B cell (primary cell): ENCODE measurements at places on chromosomes 5 and 9. TPM values are rescaled to one million over a fixed set of nuclear protein-coding genes. Genes with fewer than 3 reads are reported as not detected.
A peak's percentile ranks its signal among the peaks of the same experiment; 100 is the strongest.

Gene LRRC14B
- 0.06 and 0.26 TPM in 2 replicates for polyA plus RNA-seq

Gene LCN9
- polyA plus RNA-seq = not detected in 2 replicates

- no peak for DNase-seq
These were observed 223.4 kb upstream of the SLC24A2 start for GRCh38 chr9:20012232-20012631.

- no peak for DNase-seq
These were observed 10.2 kb downstream of the NREP start for GRCh38 chr5:111746791-111747190.

Gene PCDHB10
- polyA plus RNA-seq = not detected in 2 replicates

GRCh38 chr9:36401897-36402480 lies 1.9 kb upstream of the RNF38 start:
- DNase-seq = no peak

Gene IFNK
- polyA plus RNA-seq = not detected in 2 replicates

DNA sequence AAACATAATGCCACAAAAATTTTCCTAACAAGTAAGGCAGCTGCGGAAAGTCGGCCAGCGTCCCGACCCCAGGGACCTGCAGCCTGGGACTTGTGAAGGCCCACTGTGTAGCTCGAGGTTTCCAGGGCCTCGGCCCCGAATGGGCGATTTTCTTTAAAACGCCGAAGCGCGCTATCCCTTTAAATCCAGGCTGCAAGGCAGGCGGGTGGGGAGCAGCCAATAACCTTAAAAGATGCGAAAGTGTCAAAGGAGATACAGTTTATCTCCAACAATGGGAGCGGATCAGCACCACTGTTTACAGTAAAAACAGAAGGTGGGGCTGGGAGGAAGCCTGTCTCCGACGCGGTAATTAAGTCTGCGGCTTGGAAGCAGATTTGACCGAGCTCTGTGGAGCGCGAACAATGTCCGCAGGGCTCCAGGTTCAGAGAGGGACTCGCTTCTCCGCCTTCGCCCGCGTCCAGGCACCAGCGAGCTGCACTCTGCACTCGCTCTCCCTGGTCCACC lies 1.7 kb upstream of the ZSWIM6 start:
- no peak for DNase-seq

- DNase-seq = peak; percentile 2
These were observed 1.3 kb downstream of the TERT start for GRCh38 chr5:1293416-1294205.

Gene SHISAL2B
- not detected in 2 replicates for polyA plus RNA-seq

DNA sequence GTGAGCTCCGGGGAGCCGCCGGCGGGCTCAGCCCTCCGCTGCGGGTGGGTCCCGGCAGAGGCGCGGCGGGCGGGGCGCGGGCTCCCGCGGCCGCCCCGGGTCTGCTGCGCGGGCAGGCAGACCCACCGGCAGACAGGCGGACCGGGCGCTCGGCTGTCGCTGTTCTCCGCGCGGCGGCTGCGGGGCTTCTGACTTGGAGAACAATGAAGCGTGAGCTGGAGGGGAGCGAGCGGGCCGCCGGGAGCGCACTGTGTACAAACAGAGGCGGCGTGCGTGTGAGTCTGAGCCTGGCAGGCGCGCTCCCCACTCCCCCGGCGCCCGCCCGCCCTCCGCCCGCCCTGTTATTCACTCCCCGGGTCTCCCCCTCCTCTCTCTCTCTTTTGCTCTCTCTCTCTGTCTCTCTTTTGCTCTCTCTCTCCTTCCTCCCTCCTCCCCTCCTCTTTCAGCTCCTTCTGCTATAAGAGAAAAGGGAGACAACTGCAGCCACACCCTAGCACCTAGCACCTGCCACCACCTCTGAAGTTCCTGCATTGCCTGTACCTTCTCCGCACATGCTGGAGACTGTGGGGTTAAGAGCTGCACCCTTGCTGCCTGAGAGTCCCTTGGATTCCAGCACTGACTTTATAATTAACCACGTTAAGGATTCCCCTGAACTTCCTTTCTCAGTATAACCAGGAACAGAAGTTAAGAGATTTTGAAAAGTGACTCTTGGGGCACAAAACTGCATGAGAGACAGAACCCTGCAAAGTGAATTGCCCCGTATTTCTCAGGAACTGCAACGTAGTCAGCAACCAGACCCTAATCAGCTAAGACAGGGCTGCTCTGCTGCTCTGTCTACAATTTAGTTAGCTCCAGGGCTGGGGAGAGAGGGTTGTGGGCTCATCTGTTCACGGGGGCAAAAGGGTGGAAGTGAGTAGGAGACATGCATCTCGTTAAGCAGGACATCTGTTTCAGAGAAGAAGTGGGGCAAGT lies at the start of gene EDIL3:
TSS of gene EDIL3 (minus strand) at position 277 of the 972 bp plus-strand sequence. CDS start 506 bp downstream, outside the sequence.
- DNase-seq = no peak

Gene KCNN2
- not detected in 2 replicates for polyA plus RNA-seq

- no peak for DNase-seq
These were observed 18.2 kb downstream of the PPP2R2B start for GRCh38 chr5:146860213-146860893.

DNA sequence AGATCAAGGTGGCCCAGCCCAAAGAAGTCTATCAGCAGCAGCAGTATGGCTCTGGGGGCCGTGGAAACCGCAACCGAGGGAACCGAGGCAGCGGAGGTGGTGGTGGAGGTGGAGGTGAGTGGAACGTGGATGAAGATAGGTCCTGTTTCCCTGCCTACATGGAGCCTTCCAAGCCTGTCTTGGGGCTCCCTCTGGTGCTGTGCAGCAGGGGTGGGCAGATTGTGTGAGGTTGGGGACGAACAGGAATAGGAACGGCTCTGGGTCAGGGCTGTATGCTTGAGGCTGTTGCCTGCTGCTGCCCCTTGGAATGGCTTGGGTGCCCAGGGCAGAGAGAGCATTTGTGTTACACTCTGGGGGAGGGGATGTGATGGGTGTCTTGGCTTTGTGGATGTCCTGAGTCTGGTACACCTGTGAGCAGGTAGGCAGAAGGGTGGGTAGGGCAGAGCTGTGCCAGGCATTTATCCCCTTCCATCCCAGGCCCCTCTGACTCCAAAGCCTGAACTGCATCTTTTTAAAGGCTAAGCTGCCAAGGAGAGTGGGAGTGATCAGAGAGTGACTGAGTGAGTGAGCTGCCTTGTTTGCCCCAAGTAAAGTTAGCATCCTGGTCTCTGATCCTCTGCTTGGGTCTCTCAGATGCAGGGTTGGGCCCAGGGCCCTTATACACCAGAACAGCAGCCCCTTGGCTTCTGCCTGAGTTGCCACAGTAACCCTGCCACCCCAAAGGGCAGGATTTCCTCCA lies 5.2 kb downstream of the HNRNPAB start:
- no peak for DNase-seq

DNA sequence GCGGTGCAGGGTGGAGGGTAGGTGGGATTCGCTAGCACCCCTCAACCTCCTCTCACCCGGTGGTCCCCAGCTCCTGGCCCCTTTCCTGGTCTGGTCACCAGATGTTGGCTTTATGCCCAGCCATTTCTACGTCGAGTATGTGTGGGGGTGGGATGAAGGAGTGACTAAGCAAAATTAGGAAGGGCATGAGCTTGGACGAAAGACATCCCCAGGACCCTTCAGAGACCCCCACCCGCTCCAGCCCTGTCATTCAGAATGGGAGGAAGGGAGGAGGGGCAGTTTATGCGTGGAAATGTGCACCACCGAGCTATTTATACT lies 742 bp downstream of the BHMT2 start:
- no peak for DNase-seq

DNA sequence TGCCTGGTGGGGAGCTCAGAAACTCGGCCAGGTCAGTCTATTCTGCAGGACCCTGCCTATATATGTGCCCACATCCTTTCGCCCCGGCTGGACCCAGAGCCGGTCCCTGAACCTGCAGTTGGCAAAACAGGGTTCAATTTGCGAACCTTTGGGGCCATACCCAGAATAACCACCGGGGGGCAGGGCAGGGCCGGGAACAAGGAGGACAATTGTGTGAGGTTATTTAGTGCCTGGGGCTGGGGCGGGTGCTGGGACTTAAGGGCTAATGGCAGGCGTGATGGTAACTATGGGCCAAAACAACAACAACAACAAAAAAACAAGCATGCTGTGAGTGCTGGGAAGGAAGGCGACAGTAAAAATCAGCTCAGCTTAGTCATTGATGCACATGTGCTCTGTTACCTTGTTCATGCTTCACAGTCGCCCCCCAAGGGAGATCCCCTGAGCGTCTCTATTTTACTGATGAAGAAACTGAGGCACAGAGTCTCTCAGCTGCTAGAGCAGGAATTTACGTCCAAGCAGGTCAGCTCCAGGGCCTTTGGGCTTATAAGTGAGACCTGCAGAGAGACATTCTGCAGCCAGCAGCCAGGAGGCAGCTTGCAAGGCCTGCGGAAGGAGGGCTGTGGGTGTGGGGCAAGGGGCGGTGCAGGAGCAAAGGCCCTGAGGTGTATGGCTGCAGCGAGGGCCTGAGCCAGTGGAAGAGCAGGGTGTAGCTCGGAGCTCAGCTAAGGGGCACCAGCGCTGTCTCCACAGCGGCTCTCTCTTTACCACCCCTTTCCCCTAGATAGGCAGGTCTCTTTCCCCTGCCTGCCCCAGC lies 106.0 kb downstream of the PHF2 start:
- peak; percentile 59 for DNase-seq

DNA sequence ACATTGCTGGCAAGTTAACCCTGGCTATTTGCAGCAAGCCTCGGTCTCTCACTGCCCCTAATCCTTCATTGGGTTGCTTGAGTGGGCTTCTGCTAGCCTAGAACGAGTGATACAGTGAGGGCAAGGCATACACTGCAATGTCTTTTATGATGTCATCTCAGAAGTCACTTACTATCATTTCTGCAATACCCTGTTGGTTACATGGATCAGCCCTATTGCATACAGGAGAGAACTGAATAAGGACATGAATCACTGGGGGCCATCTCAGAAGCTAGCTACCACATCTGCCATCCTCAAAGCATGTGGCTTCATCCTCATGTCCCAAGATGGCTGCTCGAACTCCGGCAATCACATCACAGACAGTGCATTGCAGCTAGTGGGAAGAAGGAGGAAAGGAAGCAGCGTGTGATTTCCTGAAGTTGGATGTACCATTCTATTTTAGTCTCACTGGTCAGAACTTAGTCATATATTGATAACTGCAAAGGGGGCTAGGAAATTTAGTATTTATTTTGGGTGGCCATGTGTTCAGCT lies 33.3 kb upstream of the CDKN2AIPNL start:
- no peak for DNase-seq

DNA sequence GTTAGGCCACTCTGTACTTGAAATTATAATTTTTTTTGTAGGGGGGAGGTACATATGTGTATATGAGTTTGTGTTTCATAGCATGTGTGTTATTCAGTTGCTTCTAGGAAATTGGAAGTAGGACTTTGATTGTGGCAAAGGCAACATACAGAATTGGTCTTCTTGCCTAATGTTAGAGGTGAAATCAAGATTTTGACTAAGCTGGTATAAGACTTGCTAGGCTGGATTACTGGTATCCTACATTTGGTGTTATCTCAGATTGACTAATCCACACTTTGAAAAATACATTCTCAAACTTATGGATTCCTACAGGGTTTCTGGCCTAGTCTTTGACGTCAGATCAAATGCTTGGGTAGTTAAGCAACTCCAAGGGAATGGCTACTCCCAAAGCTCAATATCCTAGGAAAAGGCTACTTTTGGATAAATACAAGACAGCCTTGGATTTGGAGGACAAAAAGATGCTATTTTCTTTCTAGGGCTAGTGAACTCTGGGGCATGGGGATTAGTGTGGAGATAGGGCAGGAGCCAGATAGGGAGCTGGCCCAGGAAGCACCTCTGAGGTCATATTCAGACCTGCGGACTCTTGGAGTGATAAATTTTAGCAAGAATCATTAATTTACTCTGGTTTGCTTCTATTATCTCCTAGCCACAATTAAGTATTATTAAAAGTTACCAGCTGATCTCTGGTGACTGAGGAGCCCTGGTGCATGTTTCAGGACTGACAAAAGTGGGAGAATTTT lies 144.0 kb upstream of the RPS23 start:
- no peak for DNase-seq

Gene CATSPER3
- 1.1 and 1.3 TPM in 2 replicates for polyA plus RNA-seq

GRCh38 chr9:83339435-83339834 lies 198.8 kb downstream of the FRMD3 start:
- no peak for DNase-seq

- DNase-seq = no peak
These were observed 852 bp downstream of the ARHGEF37 start for GRCh38 chr5:149581931-149582768.

DNA sequence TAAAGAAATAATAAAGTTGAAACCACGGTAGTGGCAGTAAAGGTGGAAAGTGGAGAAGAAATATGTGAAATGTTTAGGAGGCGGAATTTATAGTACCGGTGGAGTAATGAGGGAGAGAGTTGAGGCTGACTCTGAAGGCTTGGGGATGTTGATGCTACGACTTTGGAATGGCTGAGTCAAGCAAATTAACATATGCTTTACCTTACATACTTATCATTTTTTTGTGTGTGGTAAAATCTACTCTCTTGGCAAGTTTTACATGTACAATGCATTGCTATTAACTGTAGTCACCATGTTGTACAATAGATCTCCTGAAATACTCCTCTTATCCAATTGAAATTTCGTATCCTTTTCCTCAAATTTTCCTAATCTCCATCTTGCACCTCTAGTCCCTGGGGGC lies 179.0 kb downstream of the TAF11L14 start:
- no peak for DNase-seq

DNA sequence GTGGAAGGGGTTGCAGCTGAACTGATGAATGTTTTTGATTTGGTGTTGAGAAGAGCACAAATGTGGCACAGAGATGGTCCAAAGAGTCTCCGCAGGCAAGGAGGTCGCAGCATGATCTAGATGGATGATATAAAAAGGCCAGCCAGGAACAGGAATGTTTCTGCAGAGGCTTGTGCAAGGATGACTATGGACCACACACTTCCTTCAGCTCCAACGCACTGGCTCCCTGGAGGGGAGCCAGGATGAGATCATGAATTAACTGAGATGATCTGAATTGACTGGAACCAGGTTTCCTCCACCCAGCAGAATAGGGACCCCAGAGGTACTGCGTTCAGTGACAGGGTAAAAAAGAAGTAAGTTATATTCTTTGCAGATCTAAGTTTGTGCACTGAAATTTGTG lies 89.0 kb downstream of the ARSB start:
- no peak for DNase-seq

DNA sequence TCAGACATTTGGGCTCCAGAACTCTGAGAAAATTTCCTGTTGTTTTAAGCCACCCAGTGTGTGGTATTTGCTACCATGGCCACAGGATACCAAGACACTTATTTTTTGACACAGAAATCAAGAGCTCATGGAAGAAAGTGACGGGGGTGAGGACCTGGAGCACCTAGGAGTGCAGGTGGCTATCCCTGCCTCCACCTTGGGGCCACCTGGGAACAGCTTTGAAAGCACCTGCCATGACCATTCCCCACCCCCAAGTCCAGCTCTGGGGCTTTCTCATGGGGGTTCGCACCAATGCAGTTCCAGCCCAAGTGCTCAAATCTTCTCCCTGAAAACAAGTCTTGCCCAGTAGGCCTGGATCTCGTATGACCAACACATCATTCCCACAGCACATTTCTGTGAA lies 214.9 kb upstream of the IRX1 start:
- no peak for DNase-seq

DNA sequence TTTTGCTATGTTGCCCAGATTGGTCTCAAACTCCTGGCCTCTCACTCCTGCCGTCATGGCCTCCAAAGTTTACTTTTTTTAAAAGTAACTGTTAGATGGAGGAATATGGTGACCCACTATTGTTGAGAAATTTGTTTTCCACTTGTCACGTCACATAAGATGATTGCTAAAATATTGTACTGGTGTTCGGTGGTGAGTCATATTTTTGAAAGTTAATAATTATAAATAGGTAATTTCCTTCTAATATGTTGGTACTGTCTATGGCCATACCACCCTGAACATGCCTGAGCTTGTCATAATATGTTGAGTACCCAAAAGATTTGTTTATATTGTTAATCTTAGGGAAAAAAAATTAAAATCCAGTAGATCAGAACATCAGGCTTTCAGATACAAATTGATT lies 22.6 kb downstream of the RMI1 start:
- no peak for DNase-seq
